KG1 (cell line): ENCODE measurements at places on chromosomes 4 and X.

DNA sequence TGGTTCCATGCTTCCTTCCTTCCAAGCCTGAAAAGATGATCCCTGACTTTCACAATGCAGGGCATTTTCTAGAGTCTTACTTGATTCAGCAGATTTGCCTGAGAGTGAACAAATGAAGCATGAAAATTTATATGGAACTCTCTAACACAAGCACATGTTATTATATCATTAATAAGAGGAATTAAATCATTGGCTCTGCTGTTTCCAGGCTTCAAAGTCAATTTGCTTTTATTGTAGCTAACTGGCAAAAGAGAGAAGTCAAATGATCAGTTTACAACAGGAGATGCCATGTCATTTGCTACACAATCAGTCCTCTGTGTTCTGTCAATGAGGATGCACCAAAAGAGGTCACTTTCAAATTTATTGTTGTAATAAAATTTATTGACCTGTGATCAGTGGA lies 101.5 kb upstream of the UGT8 start:
- DNase-seq = no peak

GRCh38 chr4:7422898-7423180 lies 11.9 kb downstream of the PSAPL1 start:
- DNase-seq = no peak

GRCh38 chr4:675036-675882 lies 917 bp downstream of the MYL5 start:
- DNase-seq = no peak

- DNase-seq = no peak
Measured at GRCh38 chr4:77172336-77172735, 15.3 kb downstream of the CCNG2 start.

DNA sequence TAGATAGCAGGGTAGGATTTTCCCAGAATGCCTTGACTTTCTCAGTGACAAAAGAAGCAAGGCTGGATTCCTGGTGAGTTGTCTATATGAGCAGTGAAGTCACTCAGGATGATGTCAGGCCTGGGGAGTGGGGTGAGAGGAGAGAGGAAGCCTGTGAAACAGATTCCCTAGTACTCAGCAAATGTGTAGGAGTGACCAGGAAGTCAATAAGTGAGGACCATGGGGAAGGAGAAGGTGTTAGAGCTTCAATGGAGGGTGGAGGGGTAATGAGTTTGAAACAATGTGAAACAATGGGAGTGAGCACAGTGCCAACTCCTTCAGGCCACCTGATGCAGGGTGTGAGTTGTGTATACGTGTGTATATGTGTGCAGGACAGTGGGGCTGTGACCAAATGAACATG lies 2.4 kb upstream of the SLC9A6 start:
- no peak for DNase-seq

- no peak for DNase-seq
Measured at GRCh38 chrX:64739792-64740378, 236.4 kb downstream of the ZC4H2 start.

GRCh38 chrX:13087322-13088155 lies 43.1 kb upstream of the FAM9C start:
- DNase-seq = peak; percentile 32

- no peak for DNase-seq
Measured at GRCh38 chr4:148469938-148470337, 27.7 kb upstream of the NR3C2 start.

DNA sequence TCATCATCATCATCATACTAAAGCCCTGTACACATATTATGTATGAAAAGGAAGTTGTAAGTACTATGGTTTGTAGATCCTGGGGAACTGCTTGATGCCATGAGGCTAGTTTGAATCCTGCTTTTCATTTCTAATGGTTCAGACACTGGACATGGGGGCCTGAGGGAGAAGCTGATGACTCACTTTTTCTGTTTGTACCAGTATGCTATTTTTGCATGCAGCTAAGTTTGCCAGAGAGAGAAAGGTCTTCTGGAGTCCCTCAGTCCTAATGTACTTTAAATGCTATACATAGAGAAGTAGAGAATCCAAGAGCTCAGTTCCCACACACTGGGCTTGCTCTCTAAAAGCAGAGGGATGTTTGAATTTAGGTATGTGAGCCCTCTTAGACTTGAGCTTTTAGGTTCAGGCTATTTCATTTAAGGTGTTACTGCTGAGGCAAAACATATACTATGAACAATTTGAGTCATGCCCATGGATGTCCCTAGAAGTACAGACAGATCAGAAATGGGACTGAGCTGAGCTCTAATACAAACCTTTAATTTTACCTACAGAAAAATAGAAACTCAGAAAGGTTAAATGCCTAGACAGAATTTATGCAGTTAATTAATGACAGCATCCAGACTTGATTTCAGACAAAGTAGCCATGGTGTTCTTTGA lies 17.6 kb upstream of the HS3ST1 start:
- DNase-seq = no peak

- DNase-seq = no peak
Measured at GRCh38 chrX:68698942-68699341, 51.5 kb downstream of the STARD8 start.

DNA sequence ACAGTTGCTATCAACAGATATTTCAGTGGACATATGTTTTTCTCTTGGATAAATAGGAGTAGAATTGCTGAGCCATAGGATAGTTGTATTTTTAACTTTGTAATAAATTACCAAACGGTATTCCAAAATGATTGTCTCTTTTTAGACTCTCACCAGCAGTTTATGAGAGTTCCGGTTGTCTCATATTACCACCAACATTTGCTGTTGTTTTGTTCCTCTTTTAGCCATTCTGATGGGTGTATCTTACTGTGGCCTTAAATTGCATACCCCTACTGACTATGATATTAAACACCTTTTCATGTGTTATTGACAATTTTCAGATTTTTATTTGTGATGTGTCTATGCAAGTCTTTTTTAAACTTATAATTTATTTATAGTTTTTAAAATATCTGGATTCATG lies 39.7 kb downstream of the SNX25 start:
- no peak for DNase-seq

- DNase-seq = no peak
Measured at GRCh38 chrX:68175562-68175961, 257.7 kb downstream of the OPHN1 start.

GRCh38 chrX:118973389-118974087 lies 880 bp upstream of the LONRF3 start:
- no peak for DNase-seq

DNA sequence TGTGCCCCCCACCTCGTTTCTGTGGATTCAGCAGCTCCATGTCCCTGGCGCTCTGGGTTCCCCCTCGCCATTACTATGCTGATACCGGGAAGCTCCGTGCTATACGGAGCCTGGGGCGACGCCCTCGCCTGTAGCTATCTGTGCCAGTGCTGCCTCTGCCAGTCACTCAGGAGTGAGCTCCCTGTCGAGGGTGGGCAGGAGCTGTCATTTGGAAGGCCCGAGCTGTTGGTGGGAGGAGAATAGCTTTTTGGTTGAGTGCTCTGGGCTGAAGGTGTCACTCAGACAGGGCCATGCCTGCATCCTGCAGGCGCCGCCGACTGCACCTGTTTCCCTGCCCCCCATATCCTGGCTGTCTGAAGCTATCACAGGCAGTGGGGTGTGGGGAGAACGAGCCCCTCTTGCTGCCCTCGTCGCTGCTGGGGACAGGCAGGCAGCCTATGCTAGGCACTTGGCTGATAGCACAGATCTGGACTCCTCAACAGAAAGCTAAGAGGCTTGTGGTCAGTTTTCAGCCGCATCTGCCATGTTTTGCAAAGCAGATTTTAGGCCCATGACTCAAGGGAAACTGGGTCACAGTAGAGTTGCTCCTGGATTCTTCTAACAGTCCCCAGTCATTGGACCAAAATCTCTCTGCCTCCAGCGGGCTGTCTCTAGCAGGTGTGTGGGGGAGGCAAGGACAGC lies 31.8 kb downstream of the CPLX1 start:
- DNase-seq = no peak

DNA sequence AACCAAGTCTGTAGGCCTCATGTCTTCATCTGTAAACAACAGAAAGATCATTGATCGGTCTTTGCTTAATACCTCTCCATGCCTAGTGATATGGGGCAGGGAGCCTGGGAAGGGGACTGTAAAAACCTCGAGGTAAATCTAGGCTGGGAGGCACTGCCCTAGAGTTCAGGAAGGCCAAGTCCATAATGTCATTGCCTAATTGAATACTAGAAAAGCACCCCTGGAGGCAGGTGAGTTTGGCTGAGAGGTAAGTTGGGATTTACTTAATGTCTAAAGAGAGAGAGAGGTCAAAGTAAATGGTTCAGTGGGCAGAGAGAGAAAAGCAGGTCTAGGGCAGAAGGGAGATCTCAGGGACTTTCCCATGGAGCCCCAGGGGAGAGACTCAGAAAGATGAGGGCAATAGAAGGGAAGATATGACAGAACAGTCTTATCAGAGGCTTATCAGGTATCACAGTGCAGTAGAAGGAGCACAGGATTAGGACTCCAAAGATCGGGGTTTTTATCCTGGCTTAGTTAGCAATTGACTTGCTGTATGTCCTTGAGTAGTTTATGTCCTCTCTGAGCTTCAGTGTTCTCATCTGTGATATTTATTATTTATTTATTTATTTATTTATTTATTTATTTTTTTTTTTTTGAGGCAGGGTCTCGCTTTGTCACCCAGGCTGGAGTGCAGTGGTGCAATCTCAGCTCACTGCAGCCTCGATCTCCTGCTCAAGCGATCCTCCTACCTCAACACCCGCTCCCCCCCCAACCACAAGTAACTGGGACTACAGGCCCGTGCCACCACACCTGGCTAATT lies 85.2 kb downstream of the SLC16A2 start:
- DNase-seq = no peak
